ENCODE measurements at places on chromosomes 7 and 10.

DNA sequence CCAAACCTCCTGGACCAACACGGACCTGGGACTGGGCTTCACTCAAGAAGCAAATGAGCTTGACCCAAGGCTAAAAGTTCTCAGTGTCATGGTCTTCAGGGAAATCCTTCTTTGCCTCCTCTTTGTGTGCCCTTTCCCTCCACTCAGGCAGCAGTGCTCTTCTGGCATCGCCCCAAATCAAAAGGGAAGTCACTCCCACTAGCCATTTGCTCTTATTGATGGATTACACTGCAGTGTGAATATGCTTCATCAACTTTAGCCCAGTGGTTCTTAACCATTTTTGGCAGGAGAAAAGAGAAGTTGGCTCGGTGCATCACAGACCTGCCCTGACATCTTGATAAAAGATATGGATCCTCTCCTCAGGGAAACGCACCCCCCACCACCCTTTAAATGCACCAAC, 19.2 kb upstream of the IKZF1 start:
- peak; percentile 74 for DNase-seq

GRCh38 chr7:139034855-139035585, 822 bp downstream of the ZC3HAV1L start:
- peak; percentile 44 for DNase-seq

- DNase-seq, result no peak
These were observed 206.8 kb downstream of the SKIDA1 start for GRCh38 chr10:21318540-21319167.

DNA sequence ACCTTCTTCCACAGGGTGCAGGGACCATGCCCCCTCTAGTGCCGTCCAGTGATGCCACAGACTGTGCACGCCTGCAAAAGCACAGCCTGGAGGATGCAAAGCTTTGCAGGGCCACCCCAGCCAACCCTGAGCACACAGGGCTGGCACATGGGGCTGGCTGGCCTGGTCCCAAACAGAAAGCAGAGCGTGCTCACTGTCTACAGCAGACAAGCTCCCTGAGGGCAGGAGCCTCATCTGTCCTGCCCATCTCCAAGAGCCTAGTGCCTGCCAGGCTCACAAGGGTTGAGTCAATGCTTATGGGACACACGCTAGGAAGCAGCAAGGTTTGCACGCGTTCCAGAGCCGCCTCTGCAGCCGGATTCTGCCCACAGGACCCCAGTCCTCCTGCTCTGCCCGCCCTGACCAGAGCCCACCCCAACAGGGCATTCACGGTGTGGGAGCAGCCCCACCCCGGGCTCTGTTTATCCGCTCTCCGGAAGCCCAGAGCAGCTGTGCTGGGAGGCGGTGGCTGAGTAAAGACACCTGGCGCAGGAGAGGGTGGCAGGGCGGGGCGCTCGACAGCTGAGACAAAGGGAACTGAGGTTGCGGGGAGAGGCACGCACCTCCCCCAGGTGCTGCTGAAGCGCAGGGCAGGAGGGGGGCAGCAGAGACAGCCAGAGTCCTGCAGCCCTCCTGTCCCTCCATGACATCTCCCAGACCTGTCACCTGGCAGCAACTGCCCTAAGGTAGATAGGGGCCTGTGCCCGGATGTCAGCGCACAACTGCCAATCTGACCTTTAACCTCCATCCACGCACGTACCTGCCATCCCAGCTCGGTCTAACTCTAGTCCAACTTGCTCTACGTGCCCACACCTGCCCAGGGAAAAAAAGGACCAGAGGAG, 4.3 kb downstream of the KCNH2 start:
- DNase-seq, result no peak

DNA sequence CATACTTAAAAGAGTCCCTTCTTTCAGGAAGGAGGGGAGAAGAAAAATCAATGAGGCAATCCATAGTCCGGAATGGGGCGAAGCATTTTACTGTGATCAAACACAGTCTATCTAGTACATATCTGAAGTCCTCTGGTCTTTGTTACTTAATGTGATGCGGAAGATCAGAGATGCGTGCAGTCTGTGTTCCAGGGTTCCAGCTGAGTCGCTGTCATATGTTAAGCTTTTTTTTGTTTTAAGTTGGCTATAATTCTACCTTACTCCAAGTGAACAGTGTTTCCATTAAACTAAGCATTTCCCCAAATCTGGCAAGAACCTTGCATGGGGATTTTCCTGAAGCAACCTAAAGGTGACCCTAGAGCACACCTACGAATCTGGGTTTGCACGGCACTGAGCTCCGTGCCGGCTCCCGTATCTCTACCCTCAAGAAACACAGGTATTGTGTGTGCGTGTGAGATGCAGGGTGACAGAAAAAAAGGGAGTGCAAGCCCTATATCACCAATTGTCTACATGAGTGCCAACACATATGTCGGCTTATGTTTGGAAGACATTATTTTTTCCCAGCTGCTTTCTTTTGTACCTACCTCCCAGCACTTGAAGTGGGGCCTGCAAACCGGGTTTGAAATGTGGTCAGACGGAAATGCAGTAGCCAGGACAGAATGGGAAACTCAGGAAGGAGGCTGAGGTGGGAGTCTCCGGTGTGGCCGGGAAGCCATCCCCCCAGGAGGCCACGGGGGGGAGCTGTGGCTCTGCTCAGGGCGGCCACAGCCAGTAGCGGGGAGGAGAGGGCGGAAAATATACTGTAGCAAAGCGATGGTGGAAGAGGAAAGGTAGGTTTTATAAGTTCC, 435.8 kb upstream of the MGMT start:
- peak; percentile 73 for DNase-seq

DNA sequence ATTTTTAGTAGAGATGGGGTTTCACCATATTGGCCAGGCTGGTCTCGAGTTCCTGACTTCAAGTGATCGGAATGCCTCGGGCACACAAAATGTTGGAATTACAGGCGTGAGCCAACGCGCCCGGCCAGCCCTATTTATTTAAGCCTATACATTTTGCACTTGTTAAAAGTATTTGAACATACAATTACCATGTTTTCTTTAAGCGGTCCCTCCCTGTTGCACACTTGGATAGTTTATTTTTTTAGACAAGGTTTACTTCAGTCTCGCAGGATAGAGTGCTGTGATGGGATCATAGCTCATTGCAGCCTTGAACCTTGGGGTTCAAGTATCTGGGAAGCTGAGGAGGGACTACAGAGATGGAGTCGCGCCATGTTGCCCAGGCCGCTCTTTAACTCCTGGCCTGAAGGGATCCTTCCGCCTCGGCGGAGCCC, 35.7 kb upstream of the SRRM3 start:
- DNase-seq, result no peak

GRCh38 chr10:67612577-67613537, 83.1 kb downstream of the CTNNA3 start:
- DNase-seq, result peak; percentile 79

GRCh38 chr10:7179536-7179935, 231.3 kb downstream of the SFMBT2 start:
- DNase-seq, result no peak

GRCh38 chr10:78756604-78757343, 312.0 kb upstream of the ZMIZ1 start:
- DNase-seq, result peak; percentile 99

GRCh38 chr7:150428671-150429451, 21.6 kb upstream of the GIMAP8 start:
- DNase-seq, result peak; percentile 96
